ENCODE measurements at places on chromosomes 11 and 22. TPM values are rescaled to one million over a fixed set of nuclear protein-coding genes. Genes with fewer than 3 reads are reported as not detected.

Gene PARVG
- 3.0 TPM for polyA plus RNA-seq

Gene PIH1D2
- polyA plus RNA-seq, result 1.5 TPM

Gene RIMBP3B
- polyA plus RNA-seq, result not detected

Gene GAL
- 12.9 TPM for polyA plus RNA-seq

Gene OR5P2
- not detected for polyA plus RNA-seq

Data from sigmoid colon (tissue), 7 donors.